ENCODE measurements at places on chromosomes 4 and X. TPM values are rescaled to one million over a fixed set of nuclear protein-coding genes. Genes with fewer than 3 reads are reported as not detected.

- no peak for DNase-seq
Measured at GRCh38 chr4:6618386-6619115, 21.9 kb upstream of the MRFAP1 start.

CACNA1F gene
- not detected for polyA plus RNA-seq

- DNase-seq, result peak; percentile 23
Measured at GRCh38 chr4:147480891-147481576, at the start of gene EDNRA. Gene EDNRA (plus strand): TSS chr4:147481097. CDS start chr4:147485682, 4,585 bp downstream.

DNA sequence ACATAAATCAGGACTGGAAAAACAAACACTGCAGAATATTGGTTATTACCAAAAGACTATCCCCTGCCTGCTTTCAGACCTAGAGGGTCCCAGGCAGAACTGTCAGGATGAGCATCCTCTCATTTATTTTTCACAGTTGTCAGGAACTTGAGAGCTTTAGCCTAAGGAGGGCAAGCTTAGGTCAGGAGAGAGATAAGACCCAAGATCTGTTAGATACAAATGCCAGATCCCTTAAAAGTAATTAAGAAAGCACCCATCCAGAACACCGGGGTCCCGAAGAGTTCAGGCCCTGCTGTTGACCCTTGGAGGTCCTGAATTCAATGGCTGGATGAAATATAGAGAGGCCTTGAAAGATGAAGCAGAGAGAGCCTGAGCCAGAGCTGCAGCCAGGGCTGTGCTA is 5.9 kb upstream of the MAGEB3 start:
- DNase-seq, result no peak

SLC6A14 gene
- polyA plus RNA-seq, result 0.07 TPM

FAM3A gene
- not detected for polyA plus RNA-seq

RBM47 gene
- 1.7 TPM for polyA plus RNA-seq

GRCh38 chr4:15153662-15154061 is 151.4 kb downstream of the CPEB2 start:
- DNase-seq, result no peak

- DNase-seq, result peak; percentile 37
Measured at GRCh38 chrX:106481341-106481740, 130.4 kb upstream of the RADX start.

GRCh38 chr4:139795527-139796314 is 130.1 kb downstream of the MGST2 start:
- DNase-seq, result no peak

GRCh38 chr4:47143261-47143660 is 111.9 kb downstream of the GABRB1 start:
- DNase-seq, result no peak

GRCh38 chr4:91965166-91965565 is 338.6 kb upstream of the GRID2 start:
- DNase-seq, result no peak

DNA sequence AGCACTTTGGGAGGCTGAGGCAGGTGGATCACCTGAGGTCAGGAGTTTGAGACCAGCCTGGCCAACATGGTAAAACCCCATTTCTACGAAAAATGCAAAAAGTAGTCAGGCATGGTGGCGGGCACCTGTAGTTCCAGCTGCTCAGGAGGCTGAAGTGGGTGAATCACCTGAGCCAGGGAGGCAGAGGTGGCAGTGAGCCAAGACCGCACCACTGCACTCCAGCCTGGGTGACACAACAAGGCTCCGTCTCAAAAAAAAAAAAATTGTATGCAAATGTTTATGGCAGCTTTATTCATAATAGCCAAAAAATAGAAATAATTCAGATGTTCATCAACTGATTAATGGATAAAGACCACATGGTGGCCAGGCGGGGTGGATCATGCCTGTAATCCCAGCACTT is 9.8 kb upstream of the NOCT start:
- no peak for DNase-seq

DNA sequence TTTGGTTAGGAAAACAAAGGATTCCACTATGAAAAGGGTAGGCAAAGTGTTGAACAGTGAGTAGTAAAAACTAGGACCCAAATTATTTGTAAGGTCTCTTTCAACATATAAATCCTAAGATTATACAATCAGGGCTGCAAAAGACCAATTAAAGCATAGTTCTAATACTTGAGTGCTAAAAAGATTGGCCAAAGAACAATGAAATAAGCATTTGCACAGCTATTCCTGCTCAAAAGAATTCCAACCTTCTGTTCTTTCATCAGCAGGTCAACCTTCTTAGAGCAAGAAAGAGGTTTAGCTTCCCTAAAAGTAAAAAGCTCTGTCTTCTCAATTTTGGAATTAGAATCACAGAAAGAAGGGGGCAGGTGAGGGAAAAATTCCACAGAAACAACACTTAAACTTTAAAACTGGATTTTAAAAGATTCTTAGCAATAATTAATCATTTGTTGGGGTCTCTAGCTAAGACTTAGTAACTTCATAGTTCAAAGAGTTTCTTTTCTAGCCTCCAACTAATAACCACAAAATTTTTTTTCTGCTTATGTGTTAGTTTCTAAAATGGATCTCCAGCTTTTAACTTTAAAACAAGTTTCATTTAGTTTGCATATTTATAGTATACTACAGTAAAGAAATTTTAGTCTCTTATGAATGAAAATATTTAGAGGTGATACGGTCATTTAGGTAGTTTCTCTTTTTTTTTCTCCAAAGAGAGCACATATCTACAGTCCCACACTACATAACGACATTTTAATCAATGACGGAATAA is 16.3 kb downstream of the TSPAN5 start:
- no peak for DNase-seq

GRCh38 chr4:186771624-186772023 is 48.0 kb upstream of the FAT1 start:
- DNase-seq, result no peak

- peak; percentile 82 for DNase-seq
Measured at GRCh38 chr4:163332526-163333406, at the start of gene NPY1R. Gene NPY1R (minus strand): TSS chr4:163332596. CDS start chr4:163326554, 6,042 bp downstream.

ADGRL3 gene
- 27.6 TPM for polyA plus RNA-seq

- no peak for DNase-seq
Measured at GRCh38 chr4:118114720-118115119, 80.4 kb downstream of the NDST3 start.

STATH gene
- polyA plus RNA-seq, result not detected

GRCh38 chr4:23068287-23068686 is 375.6 kb downstream of the GBA3 start:
- DNase-seq, result no peak

ARSH gene
- not detected for polyA plus RNA-seq
